ENCODE measurements at places on chromosomes 7 and 10. TPM values are rescaled to one million over a fixed set of nuclear protein-coding genes. Genes with fewer than 3 reads are reported as not detected.

DNA sequence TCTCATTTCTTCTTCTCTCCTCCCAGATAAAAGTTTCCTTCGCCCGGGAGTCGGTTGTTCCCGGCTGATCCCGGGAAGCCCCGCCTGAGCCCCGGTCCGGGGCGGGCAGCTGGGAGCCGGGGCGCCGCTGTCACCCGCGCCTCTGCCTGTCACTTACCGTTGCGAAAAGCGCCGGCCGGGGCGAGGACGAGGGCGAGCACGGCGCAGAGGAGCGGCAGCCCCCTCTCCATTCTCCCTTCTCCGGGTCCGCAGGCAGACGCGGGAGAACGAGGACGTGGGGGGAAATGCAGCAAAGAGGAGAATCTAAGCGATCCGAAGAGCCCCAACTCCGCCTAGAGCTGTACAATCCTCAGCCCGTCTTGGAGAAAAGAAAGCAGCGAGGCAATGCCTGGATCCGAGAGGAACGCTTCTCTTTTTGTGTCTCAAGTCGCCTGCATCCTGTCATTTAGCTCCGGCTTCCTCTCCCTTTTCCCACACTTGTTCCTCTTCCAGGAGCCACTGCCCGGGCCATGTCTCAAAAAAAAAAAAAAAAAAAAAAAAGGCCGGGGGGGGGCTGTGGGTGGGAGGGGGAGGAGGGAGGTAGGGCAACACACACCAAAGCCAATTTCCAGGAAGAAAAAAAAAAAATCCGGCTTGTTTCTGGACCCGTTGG lies at the start of gene NRP1:
TSS of gene NRP1 (minus strand) at position 515 of the 652 bp plus-strand sequence. CDS start at position 230, 285 bp downstream.
- DNase-seq, result no peak

Gene PSPH
- total RNA-seq, result 26.7 TPM

- DNase-seq, result no peak
These were observed 82.7 kb upstream of the CALN1 start for GRCh38 chr7:72494807-72495206.

GRCh38 chr7:4202154-4202736 lies 479.9 kb upstream of the FOXK1 start:
- DNase-seq, result no peak

Gene SORCS1
- not detected for total RNA-seq

- no peak for DNase-seq
These were observed 41.1 kb downstream of the GARS1 start for GRCh38 chr7:30635798-30636197.

Gene CYP2E1
- total RNA-seq, result 0.28 TPM

DNA sequence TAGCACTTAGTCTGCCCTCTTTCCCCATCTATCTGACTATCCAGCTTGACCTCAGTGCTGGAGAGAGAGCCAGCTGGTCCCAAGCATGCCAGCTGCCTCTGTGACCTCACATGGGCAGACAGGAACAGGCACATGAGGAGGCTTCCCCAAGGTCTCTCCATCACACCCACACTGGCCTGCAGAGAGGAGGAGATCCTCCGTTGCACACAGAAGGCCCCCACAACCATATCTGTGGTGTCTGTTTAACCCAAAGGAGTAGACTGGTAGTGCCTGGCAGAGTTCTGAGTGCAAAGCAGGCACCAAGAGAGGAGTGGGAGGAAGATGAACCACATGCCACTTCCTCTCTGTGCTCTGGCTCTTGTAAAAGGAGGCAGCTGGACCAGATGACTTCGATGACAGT lies 4.8 kb upstream of the ANK3 start:
- no peak for DNase-seq

GRCh38 chr7:30157204-30157603 lies 22.4 kb downstream of the MTURN start:
- DNase-seq, result peak; percentile 28

GRCh38 chr10:88147000-88147798 lies 283.8 kb downstream of the PTEN start:
- no peak for DNase-seq
